Posterior vena cava (tissue), 2 donors: ENCODE measurements at places on chromosomes 3 and 15. TPM values are rescaled to one million over a fixed set of nuclear protein-coding genes. Genes with fewer than 3 reads are reported as not detected.

DNA sequence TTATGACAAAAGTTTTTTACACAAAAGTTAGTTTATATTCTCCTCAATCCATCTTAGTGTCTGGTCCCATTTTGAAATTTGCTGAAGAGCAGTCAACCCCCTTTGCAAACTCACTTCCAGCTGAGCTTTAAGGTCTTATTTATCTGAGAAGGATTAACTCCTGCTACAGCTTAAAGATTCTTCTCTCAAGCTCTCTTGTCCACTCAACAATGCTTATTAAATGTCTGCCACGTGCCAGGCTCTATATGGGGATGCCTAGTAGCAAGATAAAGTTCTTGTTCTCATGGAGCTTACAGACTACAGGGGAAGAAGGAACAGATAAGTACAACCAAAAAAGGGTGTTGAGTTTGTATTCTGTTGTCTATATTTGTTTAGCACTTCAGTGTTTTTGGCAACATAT is 18.7 kb downstream of the TMPRSS7 start:
- DNase-seq = no peak

DNA sequence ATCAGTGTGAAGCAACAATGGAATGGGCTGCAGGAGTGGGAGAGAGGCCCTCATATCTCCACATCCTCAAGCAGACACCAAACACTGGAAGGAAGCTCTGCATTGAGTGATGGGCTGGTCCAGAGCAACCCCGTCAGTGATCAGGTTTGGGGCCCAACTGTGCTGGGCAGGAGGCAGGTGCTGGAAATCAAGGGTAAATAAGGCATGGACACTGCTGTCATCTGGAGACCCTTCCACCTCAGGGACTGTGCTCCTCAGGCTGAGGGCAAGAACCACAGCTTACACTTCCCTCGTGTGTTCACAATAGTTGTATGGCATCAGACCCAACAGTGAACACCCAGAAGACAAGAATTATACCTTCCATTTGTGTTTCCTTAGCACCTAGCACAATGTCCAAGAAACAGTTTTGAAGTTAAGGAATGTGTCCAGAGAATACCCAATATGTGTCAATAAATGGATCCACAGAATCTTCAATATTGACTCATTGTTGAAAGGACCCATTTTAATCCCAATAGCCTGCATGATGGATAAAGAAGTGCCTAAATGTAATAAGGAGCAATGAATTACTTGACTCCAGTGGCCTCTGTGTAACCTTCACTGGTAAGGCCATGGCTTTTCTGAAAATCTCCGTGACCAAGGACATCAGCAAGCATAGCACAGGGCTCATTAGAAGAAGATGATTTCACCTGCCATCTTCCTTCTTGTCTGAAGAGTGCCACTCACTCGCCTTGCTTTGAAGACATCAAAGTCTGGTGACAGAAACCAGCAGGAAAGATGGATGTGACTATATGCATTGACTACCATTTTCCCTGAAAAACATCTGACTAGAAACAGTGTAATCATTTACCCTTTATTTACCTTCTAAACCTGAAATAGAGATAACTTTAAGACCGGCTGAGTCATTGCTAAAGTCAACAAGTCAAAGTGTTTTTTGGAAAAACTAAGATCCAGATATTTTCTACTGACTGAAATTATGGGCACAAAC is 7.0 kb upstream of the AHSG start:
- DNase-seq = no peak

RPL4 gene
- total RNA-seq = 1,819 TPM

RFC4 gene
- 12.4 TPM for total RNA-seq

MME gene
- total RNA-seq = 3.2 TPM

GATM gene
- total RNA-seq = 27.2 TPM
